ENCODE measurements at places on chromosomes 16 and 17. TPM values are rescaled to one million over a fixed set of nuclear protein-coding genes. Genes with fewer than 3 reads are reported as not detected.

The SETD6 gene
- 77.5 TPM for total RNA-seq

The ACE gene
- 87.8 TPM for total RNA-seq

The KRTAP3-2 gene
- not detected for total RNA-seq

The HSD17B1 gene
- total RNA-seq: 13.8 TPM

The PSMB3 gene
- total RNA-seq: 111 TPM

The SDR42E1 gene
- 6.5 TPM for total RNA-seq

The CARD14 gene
- 3.5 TPM for total RNA-seq

The CCDC200 gene
- total RNA-seq: 22.6 TPM

The TBC1D3 gene
- not detected for total RNA-seq

The RRN3 gene
- 44.3 TPM for total RNA-seq

The TGFB1I1 gene
- 28.4 TPM for total RNA-seq

The KRTAP2-3 gene
- total RNA-seq: not detected

The TBC1D3D gene
- not detected for total RNA-seq

The KIF18B gene
- total RNA-seq: 6.0 TPM

The VTN gene
- total RNA-seq: 57.9 TPM

The IL17C gene
- total RNA-seq: 1.5 TPM

The ITGAD gene
- 0.19 TPM for total RNA-seq

The ATP2A1 gene
- 17.3 TPM for total RNA-seq

The SYNGR3 gene
- 20.9 TPM for total RNA-seq

The RPS15A gene
- total RNA-seq: 342 TPM

The ADCY7 gene
- 9.4 TPM for total RNA-seq

The KRT24 gene
- 0.12 TPM for total RNA-seq

The RPL13 gene
- total RNA-seq: 3,862 TPM

The CLEC18C gene
- 7.9 TPM for total RNA-seq

The SCARF1 gene
- 11.6 TPM for total RNA-seq

The KCNJ12 gene
- total RNA-seq: 5.4 TPM

The PLXDC1 gene
- 14.8 TPM for total RNA-seq

The VAT1L gene
- total RNA-seq: 4.2 TPM

The TLCD3B gene
- 82.7 TPM for total RNA-seq

The PRSS27 gene
- total RNA-seq: 6.7 TPM

The SHISA6 gene
- total RNA-seq: 10.3 TPM

The HSD11B2 gene
- total RNA-seq: 4.9 TPM

The DLX4 gene
- total RNA-seq: 1.2 TPM

The GPR142 gene
- total RNA-seq: 0.55 TPM

The SLC5A2 gene
- 6.9 TPM for total RNA-seq

The TMEM235 gene
- total RNA-seq: not detected

The PIRT gene
- total RNA-seq: 0.08 TPM

The TMIGD1 gene
- not detected for total RNA-seq
